ENCODE measurements at places on chromosomes 5 and 9. TPM values are rescaled to one million over a fixed set of nuclear protein-coding genes. Genes with fewer than 3 reads are reported as not detected.

The FCN2 gene
- not detected for polyA plus RNA-seq

The LCN1 gene
- not detected for polyA plus RNA-seq

The QRFP gene
- not detected for polyA plus RNA-seq

The SUSD3 gene
- 6.9 TPM for polyA plus RNA-seq

The KCNT1 gene
- polyA plus RNA-seq = 0.05 TPM

The CDKN2B gene
- polyA plus RNA-seq = 0.29 TPM

The SLC31A1 gene
- 15.0 TPM for polyA plus RNA-seq

The ANKRD18B gene
- polyA plus RNA-seq = 12.4 TPM

The SLC6A7 gene
- not detected for polyA plus RNA-seq

The LVRN gene
- 0.31 TPM for polyA plus RNA-seq

The FYB1 gene
- not detected for polyA plus RNA-seq

The OR13C3 gene
- polyA plus RNA-seq = not detected

The IFNA21 gene
- not detected for polyA plus RNA-seq

The RAPGEF6 gene
- 9.5 TPM for polyA plus RNA-seq

The COL5A1 gene
- 3.3 TPM for polyA plus RNA-seq

The RECK gene
- polyA plus RNA-seq = 11.6 TPM

The PSIP1 gene
- 839 TPM for polyA plus RNA-seq

The LCN9 gene
- polyA plus RNA-seq = not detected

The SLC28A3 gene
- polyA plus RNA-seq = not detected

The SYNPO gene
- polyA plus RNA-seq = 0.16 TPM

The LCN15 gene
- polyA plus RNA-seq = 0.76 TPM

The FOXE1 gene
- 0.12 TPM for polyA plus RNA-seq

The SLC36A1 gene
- polyA plus RNA-seq = 5.2 TPM
